Heart left ventricle (tissue), 16 donors: ENCODE measurements at places on chromosomes 3 and 15. TPM values are rescaled to one million over a fixed set of nuclear protein-coding genes. Genes with fewer than 3 reads are reported as not detected.

DNA sequence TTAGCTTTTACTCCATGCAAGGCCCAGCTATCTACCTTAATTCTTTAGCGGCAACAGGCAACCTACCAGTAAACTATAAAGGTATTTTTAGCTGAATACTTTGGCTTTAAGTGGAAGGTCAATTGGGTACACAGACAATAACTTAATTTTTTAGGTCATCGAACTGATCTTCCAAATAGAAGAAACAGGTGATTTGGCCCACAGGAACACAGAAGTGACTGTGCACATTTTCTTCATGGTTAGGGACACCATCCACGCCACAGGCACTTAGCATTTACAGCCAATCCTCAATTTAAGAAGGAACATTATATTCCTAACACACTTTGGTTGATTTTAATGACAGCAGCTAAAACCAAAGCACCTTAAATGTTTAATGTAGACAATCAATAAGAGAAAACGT, 1.9 kb downstream of the ARPP19 start:
- no peak for DNase-seq

DNA sequence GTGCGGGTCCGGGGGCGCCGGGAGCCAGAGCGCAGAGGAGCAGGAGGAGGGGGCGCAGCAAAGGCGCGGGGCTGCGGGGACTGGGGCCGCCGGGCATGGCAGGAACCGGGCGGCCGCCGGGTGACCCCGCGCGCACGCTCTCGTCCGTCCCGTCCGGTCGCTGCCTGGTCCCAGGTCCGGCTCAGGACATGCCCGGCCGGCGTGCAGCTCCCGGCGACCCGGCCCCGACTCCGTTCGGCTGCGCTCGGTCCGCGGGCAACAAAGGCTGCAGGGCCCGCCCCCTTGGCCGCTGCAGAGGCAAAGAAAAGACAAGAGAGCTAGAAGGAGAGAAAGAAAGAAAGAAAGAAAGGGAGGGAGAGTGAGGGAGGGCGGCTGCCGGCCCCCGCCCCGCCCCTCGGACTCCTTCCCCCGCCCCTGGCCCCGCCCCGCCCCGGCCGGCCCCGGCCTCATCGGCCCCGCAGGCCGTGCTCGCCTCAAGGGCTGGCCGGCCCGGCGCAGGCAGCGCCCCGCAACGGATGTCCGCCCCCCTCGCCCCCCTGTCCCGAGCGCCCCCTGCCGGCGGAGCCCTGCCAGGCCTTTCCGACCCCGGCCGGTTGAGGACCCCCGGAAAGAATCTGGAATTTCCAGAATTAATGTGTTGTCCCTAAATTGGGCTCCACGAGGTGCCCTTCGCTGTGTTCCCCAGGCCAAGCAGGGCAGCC, at the start of gene ADAMTS7:
TSS of gene ADAMTS7 (minus strand) at position 341 of the 701 bp plus-strand sequence. CDS start at position 97, 244 bp downstream.
- peak; percentile 82 for DNase-seq

GRCh38 chr3:18900994-18901393, 247.3 kb upstream of the KCNH8 start:
- DNase-seq, result no peak

- DNase-seq, result peak; percentile 83
Measured at GRCh38 chr3:111924283-111924682, 54.5 kb upstream of the ABHD10 start.

GRCh38 chr3:124282751-124283651, 291.1 kb upstream of the ROPN1 start:
- no peak for DNase-seq

GRCh38 chr15:71567173-71567572, 243.2 kb upstream of the NR2E3 start:
- DNase-seq, result no peak

- no peak for DNase-seq
Measured at GRCh38 chr15:51312166-51313073, 26.0 kb downstream of the CYP19A1 start.

- no peak for DNase-seq
Measured at GRCh38 chr3:36600404-36600803, 163.9 kb downstream of the DCLK3 start.

DNA sequence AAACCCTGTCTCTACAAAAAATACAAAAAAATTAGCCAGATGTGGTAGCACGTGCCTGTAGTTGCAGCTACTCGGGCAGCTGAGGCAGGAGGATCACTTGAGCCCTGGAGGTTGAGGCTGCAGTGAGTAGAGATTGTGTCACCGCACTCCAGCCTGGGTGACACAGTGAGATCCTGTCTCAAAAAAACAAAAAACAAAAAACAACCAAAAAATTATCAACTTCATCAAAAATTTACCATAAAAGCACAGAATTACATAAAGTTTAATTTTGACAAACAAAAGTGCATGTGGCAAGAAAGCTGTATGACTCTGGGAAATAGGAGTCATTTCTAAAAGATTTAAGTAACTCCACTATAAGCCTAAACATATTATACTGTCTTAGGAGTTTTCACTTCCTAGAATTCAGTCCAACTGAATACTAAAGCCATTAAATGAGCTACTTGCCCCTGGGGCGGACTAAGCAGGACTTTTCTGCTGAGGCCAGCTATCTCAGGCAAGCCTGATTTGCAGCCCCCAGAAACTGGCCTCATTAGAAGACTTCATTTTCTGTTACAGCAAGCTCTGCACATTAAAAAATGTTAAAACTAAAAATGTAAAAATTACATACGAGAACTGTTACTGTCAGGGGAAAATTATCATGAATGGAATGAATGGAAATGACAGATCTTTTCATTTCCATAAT, 23.0 kb downstream of the HSPBAP1 start:
- DNase-seq, result no peak

GRCh38 chr3:24616110-24616829, 121.6 kb upstream of the THRB start:
- no peak for DNase-seq

DNA sequence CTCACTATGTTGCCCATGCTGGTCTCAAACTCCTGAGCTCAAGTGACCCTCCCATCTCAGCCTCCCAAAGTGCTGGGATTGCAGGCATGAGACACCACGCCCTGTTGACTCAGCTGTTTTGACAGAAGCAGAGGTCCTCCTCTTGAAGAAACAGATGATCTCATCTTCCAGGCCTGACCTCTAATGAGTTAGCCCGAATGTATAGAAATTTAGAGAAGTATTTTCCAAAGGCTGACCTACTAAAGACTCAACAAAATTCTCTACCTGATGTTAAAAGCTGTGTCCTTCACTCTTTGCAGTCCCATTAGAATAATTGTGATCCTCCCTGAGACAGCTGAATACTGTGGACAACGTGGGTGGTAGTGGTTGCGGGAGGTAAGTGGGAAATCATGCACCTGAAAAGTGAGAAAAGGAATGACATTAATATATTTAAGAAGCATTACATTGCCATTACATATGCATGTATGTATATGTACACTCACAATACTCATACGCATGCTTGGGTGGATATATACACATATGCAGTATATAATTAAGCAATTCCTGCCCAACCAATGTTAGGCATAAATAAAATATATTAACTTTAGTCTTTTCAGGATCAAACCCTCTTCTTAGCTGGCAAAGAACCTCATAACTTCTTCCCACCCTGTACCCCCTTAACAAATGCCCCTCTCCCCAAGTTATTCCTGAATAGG, 204.6 kb upstream of the NR2F2 start:
- DNase-seq, result no peak

DNA sequence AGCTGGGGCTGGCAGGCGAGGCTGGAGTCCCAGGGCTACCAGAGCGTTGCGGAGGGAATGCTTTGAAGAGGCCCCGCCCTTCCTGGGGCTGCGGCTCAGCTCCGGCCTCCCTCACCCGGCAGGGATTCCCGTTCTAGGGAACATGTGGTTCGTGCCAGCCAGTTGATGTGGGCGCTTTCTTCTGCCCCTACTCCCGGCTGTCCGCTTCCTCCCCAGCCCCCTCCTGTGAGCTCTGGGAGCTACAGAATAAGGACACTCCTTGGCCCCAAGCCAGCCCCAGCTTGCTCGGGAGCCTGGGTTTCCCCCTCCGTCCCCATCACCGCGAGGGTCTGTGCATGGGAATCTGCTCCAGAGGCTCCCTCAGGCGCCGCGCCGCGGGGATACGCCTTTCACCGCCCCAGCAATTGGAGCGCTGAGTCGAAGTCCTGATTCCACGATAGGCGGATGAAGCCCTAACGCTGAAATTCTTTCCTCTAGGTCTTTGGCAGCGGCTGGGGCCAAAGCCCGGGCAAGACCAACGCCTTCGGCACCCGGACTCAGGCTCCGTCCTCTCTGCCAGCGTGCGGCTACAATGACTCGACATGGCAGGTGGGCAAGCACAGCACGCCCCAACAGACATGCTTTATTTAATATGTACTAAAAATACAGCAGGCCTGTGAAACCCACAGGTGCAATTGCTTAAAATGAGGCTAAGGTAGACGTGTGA, 69.5 kb downstream of the KLF15 start:
- DNase-seq, result peak; percentile 69

- DNase-seq, result no peak
Measured at GRCh38 chr3:71989165-71989564, 204.2 kb upstream of the PROK2 start.

- no peak for DNase-seq
Measured at GRCh38 chr15:48370460-48370859, 39.2 kb downstream of the DUT start.

- no peak for DNase-seq
Measured at GRCh38 chr3:173396191-173397041, 1.1 kb upstream of the NLGN1 start.

DNA sequence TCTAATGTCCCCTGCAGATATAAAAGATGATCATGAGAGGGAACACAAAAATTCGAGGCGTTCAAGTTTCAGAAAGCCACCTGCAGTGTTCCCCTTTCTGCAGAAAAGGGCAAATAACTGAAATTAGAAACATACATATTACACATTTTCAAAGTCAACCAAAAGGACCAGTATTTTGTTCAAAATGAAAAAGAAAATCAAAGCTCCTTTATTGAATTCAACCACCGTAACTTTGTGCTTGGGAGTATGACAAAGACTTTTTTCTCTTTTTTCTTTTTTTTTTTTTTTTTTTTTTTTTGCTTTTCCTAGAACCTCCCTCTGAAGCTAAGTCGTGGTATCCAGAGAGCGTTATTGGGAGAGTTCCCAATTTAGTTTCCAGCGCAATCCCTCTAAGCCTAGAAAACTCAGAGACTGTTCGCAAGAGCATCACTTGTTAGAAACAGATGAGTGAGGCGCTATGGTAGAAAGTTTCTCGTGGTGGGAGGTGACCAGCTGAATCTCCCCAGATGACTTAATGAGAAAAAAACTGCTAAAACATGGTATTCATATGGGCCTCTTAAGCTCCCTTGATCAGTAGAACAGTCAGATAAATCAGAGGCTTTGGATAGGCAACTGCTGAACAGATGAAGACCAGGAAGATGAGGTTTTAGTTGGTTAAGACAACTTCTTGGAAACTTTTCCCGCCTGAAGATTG, 77.4 kb downstream of the MB21D2 start:
- no peak for DNase-seq

GRCh38 chr3:108475220-108475782, 35.1 kb downstream of the MYH15 start:
- no peak for DNase-seq

GRCh38 chr3:196604548-196604947, 34.9 kb upstream of the NRROS start:
- DNase-seq, result no peak

DNA sequence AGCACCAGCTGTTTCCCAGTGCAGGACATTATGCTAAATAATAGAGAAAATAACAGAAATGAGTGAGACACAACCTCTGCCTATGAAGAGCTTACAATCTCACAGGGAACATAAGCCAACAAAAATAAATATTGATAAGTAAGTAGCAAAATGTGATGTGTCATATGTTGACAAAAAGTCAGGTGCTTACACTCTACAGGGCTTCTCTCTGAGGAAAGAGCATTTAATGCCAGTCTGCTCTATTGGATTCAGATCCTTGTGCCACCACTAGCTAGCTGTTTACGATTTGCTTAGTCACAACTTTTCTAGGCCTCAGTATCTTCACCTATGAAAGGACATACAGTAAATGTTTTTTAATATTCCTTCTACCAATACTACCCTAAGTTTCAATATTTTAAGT, 500.9 kb upstream of the NAALADL2 start:
- no peak for DNase-seq

The PPP2R3A gene
- 48.5 TPM for total RNA-seq

The ABI3BP gene
- total RNA-seq, result 76.0 TPM

The PRSS50 gene
- 0.32 TPM for total RNA-seq

The CFAP161 gene
- total RNA-seq, result 0.75 TPM

The LINGO1 gene
- total RNA-seq, result 1.7 TPM

The OR5H14 gene
- total RNA-seq, result not detected

The GREM1 gene
- 0.12 TPM for total RNA-seq
